Natural killer cell (primary cell): ENCODE measurements at places on chromosomes 11 and 22. TPM values are rescaled to one million over a fixed set of nuclear protein-coding genes. Genes with fewer than 3 reads are reported as not detected.

Gene PATE2
- not detected for total RNA-seq

Gene DUSP8
- total RNA-seq = 24.1 TPM

GRCh38 chr22:25881210-25881755 is 139.3 kb downstream of the MYO18B start:
- H3K27me3 ChIP-seq = no peaks in the 10 kb centered on the region
- H3K4me1 ChIP-seq = no peaks in the 10 kb centered on the region
- no peak overlapping the region for H3K4me3 ChIP-seq
- no peak overlapping the region for H3K27ac ChIP-seq

- no peak overlapping the region for H3K27ac ChIP-seq
- no peak overlapping the region for H3K4me3 ChIP-seq
- H3K36me3 ChIP-seq = no peaks in the 10 kb centered on the region
Observed at GRCh38 chr11:65486570-65487466, 12.0 kb upstream of the MALAT1 start.

DNA sequence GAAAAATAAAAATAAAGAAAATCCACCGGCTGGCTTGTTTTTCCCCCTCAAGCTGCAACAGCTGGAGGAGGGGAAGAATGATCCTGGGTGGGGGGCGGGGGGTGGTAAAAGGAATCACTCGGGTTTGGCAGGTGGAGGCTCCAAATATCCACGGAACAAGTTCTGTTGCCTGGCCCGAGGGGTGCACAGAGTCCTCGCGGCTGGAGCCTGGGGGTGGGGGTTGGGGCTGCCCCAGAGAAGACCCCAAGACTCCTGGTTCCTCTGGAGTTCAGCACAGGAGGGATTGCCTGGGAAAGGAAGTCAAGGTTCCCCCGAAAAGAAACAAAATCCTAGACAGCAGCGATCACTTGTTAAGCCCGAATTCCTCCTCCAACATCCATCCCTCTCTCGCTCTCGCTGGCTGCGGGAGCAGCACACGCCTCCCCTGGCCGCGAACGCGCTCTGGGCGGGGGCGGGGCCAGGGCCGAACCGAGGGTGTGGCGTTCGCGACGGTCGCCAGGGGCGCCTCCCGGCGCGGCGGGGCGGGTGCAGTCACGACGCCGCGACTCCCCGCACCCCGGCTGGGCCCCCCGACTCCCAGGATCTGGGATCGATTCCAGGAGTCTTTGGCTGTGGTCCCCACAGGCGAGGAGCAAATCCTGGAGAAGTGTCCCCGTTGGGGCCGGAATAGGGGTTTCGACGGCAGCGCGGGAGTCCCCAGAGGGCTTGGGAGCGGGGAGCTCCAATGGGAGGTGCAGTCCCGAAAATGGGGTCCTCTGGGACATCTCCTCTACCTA is at the start of gene KCNA4:
TSS of gene KCNA4 (minus strand) at position 443 of the 776 bp plus-strand sequence. CDS start 4,352 bp downstream, outside the sequence.
- peaks cover 6% of the 10 kb centered on the region for H3K4me1 ChIP-seq
- DNase-seq = no peak
- peaks cover 11% of the 10 kb centered on the region for H3K27me3 ChIP-seq

- H3K4me3 ChIP-seq = no peak overlapping the region
- H3K4me1 ChIP-seq = no peaks in the 10 kb centered on the region
- no peaks in the 10 kb centered on the region for H3K36me3 ChIP-seq
- H3K27ac ChIP-seq = peak overlapping the region; percentile 44
- H3K27me3 ChIP-seq = no peaks in the 10 kb centered on the region
Observed at GRCh38 chr11:85123752-85124231, 503.4 kb downstream of the DLG2 start.

DNA sequence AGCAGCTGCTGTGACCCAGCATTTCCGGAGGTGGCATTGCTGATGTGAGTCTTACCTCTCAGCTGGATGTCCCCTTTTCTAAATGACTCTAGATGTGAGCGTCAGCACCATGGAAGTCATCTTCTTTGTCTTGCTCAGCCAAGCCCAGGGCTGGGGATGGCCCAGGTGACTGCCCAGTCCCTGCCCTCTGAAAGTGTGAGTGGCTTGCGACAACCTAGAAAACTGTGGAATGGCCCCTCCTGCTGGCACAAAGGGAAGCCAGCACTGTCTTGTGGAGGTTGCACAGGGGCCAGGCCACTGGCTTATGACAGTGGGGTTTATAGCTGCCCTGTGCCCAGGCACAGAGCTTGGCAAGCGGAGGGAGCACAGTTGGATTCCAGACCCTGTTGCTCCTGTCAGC is 6.2 kb downstream of the TUB start:
- DNase-seq = no peak
- no peaks in the 10 kb centered on the region for H3K4me1 ChIP-seq
- H3K36me3 ChIP-seq = no peaks in the 10 kb centered on the region
- no peak overlapping the region for H3K4me3 ChIP-seq
- H3K27me3 ChIP-seq = peaks cover 3% of the 10 kb centered on the region
- no peak overlapping the region for H3K27ac ChIP-seq

DNA sequence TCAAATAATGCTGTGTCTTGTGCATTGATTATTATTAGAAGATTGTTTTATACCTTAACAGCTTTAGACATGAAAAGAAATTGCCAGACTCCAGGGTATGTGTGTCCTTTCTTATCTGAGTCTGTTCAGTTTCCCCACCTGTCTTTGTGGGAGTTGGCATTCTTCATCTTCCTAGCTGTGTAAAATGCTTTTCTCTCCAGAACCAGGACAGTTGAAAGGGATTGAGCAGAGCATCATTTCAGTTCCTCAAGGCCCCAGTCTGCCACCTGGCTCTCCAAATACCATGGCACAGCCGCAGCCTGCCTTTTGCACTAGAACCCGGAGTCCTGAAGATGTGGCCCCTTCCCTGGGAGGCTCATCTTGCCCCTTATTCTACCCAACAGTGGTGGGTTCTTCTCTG is 851.9 kb downstream of the NTM start:
- no peak for DNase-seq
- no peaks in the 10 kb centered on the region for H3K4me1 ChIP-seq
- no peaks in the 10 kb centered on the region for H3K27me3 ChIP-seq
- H3K4me3 ChIP-seq = no peak overlapping the region

Gene SLC16A8
- 1.0 TPM for total RNA-seq

DNA sequence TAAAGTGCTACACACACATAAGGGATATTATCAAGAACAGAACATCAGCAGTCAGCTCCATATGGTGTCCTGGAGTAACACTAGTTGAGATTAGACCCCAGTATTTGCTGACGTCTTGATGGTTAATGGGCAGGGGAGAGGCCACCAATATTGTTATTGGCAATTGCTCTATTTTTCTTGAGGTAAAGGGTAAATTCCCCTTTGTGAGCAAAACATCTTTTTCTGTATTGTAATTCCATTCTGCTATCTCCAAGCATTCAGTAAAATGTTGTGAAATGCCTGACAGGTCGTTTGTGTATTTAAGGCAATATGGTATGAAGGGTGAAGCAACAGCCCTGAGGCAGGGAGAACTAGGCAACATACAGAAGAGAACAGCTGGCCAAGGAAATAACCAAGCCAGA is 21.9 kb downstream of the PC start:
- no peak overlapping the region for H3K4me3 ChIP-seq
- no peaks in the 10 kb centered on the region for H3K4me1 ChIP-seq
- no peak overlapping the region for H3K27ac ChIP-seq
- no peaks in the 10 kb centered on the region for H3K27me3 ChIP-seq

Gene GRM5
- total RNA-seq = not detected

DNA sequence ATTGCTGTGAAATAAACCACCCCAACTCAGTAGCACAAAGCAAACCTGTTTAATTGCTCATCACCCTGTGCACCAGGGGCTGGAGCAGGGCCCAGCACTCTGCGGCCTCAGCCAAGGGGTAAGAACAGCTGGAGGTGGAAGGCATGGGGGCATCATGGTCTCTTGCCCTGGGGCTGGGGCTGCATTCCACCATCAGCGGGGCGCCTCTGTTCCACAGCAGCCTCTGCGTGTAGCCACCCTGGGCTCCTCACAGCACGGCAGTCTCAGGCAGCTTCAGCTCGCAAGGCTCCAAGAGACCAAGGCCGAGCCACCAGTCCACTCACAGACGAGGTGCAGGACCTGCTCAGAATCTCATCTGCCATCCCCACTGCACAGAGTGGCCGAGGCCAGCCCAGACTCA is 630.7 kb downstream of the TBC1D22A start:
- no peak overlapping the region for H3K27ac ChIP-seq
- H3K4me3 ChIP-seq = no peak overlapping the region
- no peaks in the 10 kb centered on the region for H3K4me1 ChIP-seq

DNA sequence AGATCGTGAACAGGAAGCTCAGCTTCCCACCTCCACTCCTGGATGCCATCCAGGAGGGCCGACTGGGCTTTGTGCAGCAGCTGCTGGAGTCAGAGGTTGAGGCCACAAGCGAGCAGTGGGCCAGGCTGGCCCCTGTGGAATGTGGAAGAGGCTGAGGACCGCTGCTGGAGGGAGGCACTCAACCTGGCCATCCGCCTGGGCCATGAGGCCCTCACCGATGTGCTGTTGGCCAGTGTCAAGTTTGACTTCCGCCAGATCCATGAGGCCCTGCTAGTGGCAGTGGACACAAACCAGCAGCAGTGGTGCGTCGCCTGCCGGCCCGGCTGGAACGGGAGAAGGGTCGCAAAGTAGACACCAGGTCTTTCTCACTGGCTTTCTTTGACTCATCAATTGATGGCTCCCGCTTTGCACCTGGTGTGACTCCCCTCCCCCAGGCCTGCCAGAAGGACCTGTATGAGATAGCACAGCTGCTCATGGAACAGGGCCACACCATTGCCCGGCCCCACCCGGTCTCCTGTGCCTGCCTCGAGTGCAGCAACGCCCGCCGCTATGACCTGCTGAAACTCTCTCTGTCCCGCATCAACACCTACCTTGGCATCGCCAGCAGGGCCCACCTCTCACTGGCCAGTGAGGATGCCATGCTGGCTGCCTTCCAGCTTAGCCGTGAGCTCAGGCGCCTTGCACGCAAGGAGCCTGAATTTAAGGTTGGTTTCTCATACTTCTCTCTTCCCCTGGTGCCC is 24.9 kb downstream of the ART5 start:
- no peak for DNase-seq
- no peak overlapping the region for H3K27ac ChIP-seq
- peaks cover 9% of the 10 kb centered on the region for H3K4me1 ChIP-seq
- no peak overlapping the region for H3K4me3 ChIP-seq
- no peaks in the 10 kb centered on the region for H3K36me3 ChIP-seq

- H3K27ac ChIP-seq = peak overlapping the region; percentile 4
- peaks cover 29% of the 10 kb centered on the region for H3K36me3 ChIP-seq
- no peak for DNase-seq
- H3K27me3 ChIP-seq = no peaks in the 10 kb centered on the region
Observed at GRCh38 chr11:72036687-72037086, 38.0 kb downstream of the IL18BP start.

- DNase-seq = no peak
- no peaks in the 10 kb centered on the region for H3K36me3 ChIP-seq
- peaks cover 25% of the 10 kb centered on the region for H3K4me1 ChIP-seq
- peak overlapping the region; percentile 57 for H3K27ac ChIP-seq
Observed at GRCh38 chr11:124745835-124746620, 6.0 kb downstream of the VSIG2 start.

- H3K27ac ChIP-seq = no peak overlapping the region
- H3K27me3 ChIP-seq = no peaks in the 10 kb centered on the region
- H3K4me3 ChIP-seq = no peak overlapping the region
- H3K4me1 ChIP-seq = no peaks in the 10 kb centered on the region
Observed at GRCh38 chr11:106152824-106153223, 75.4 kb downstream of the AASDHPPT start.

DNA sequence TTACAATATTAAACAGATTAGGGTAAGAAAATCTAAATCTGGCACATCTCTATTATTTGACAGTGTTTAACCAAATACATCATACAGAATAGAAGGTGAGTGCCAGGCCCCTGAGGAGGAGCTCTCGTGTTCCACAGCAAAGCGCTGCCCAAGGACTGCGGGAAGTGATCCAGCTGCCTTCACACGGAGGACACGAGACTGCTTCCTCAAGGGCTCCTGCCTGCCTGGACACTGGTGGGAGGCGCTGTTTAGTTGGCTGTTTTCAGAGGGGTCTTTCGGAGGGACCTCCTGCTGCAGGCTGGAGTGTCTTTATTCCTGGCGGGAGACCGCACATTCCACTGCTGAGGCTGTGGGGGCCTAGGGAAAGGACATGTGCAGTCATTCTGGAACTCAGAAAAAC is 71.1 kb downstream of the NCAPD3 start:
- no peak for DNase-seq
- H3K27ac ChIP-seq = no peak overlapping the region
- H3K36me3 ChIP-seq = peaks cover 33% of the 10 kb centered on the region

DNA sequence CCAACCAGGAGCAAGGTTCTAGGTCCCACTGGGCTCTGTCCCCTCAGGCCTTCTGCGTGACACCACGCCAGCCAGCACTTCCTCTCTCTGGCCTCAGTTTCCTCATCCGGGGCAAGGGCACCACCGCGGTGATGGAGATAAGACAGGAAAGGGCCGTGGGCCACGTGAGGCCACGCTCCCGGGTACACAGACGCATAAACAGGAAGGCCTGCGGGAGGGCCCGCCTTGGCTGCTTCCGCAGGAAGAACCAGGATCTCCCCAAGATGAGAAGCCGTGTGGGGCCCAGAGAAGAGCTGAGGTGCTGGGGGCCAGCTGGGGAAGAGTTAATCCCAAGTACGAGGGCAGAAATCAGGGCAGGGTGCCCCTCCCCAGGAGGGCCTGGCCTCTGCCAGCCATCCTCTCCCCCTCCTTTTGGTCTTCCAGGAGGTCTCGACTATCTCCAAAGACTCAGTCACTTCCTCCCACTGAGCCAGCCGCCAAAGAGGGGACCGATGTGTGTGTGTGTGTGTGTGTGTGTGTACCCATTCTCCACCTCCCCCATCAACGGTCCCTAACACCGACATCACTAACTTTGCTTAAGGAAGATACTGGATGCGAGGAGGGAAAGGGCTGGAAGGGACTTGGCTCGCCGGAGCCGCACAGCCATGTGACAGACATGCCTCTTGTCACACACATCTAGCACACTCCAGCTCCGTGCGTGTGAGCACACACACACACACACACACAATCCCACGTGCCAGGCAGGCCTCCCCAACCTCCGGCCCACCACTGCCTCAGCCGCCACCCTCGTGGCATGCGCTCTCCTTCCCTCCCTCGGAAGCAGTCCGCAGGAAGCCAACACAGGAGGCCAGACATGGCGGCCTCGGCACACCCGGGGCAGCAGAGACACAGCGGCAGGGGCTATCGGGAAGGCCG is 1.4 kb downstream of the MFNG start:
- peak overlapping the region; percentile 85 for H3K27ac ChIP-seq
- peaks cover 80% of the 10 kb centered on the region for H3K4me1 ChIP-seq
- H3K27me3 ChIP-seq = no peaks in the 10 kb centered on the region

DNA sequence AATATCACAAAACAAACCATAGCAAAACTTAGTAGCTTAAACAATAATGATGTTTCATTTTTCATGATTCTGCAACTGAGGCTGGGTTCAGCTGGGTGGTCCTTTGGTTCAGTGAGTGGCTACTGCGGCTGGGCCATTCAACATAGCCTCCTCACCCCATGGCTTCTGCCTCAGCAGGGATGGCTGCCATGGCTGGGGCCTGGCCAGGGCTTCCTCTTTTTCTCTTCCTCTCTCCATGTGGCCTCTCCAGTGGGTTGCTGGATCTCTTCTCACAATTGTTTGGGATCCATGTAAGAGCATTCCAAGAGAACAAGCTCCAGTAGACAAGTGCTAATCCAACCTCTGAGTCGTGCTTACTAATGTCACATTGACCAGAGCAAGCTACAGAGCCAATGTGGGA is 248.6 kb upstream of the PLET1 start:
- DNase-seq = no peak
- H3K4me3 ChIP-seq = no peak overlapping the region
- H3K27ac ChIP-seq = no peak overlapping the region

Gene MFRP
- not detected for total RNA-seq

GRCh38 chr22:35915477-35916013 is 113.1 kb downstream of the RBFOX2 start:
- H3K27ac ChIP-seq = no peak overlapping the region
- no peaks in the 10 kb centered on the region for H3K27me3 ChIP-seq
- DNase-seq = no peak
- no peaks in the 10 kb centered on the region for H3K4me1 ChIP-seq
- no peaks in the 10 kb centered on the region for H3K36me3 ChIP-seq
- no peak overlapping the region for H3K4me3 ChIP-seq
